Transverse colon (tissue), 4 donors: ENCODE measurements at places on chromosomes 13 and 19.

DNA sequence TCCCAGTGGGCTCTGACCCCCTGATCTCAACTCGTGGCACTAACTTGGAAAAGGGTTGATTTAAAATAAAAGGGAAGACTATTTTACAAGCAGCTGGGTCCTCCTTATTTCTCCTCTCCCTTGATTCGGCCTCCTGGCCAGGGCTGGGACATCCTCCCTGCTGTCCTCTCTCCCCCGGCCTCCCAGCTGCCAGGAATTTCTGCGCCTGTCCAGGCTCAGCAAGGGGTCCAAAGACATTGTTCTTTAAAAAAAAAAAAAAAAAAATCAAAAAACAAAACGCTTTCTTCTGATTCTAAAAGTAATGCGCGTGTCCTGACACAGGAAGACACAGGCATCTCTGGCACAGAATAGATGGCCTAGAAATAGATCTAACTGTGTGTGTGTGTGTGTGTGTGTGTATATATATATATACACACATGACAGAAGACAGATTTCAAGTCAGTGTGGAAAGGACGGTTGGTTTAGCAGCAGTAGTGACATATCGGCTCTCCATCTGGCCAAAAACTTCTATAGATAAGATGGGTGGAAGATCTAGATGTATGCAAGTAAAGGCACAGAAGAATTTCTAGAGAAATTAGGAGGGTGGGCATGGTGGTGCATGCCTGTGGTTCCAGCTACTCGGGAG, 12.3 kb upstream of the LENG8 start:
- DNase-seq = no peak

DNA sequence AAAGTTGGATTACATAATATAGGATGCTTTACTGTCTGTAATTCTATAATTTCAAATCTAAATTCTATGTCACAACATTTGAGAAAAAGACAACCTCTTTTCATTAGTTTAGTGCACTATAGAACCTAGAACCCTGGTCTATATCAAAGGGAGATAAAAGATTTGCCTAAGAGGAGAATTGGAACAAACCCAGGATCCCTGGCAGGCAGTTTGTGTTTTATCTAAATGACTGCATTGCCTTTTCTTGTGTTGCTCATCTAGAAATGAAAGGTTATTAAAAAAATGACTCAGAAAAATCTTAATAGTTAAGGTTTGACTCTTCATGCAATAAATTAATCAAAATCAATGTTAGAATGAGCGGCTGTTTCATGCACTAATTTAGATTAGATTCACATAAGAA, 96.7 kb downstream of the PCDH9 start:
- DNase-seq = no peak

GRCh38 chr19:56842412-56842811, 1.9 kb upstream of the PEG3 start:
- DNase-seq = no peak

DNA sequence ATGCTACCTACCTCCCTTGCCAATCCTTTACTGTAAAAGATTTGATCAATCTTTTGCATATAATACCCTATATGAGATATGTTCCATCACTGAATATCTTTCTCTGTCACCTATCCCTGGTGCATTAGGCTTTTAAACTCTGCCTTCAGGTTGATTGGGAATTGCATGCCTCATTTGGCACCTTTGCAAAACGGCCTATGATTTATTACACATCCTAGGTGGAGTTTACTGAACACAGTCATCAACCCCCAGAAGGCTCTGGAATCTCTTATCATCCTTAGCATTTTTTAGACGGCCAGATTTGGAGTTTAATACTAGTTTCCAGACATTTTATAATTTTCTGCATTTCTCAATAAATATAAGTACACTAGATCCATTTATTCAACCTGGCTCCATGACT, 448.4 kb upstream of the SLC10A2 start:
- DNase-seq = no peak

DNA sequence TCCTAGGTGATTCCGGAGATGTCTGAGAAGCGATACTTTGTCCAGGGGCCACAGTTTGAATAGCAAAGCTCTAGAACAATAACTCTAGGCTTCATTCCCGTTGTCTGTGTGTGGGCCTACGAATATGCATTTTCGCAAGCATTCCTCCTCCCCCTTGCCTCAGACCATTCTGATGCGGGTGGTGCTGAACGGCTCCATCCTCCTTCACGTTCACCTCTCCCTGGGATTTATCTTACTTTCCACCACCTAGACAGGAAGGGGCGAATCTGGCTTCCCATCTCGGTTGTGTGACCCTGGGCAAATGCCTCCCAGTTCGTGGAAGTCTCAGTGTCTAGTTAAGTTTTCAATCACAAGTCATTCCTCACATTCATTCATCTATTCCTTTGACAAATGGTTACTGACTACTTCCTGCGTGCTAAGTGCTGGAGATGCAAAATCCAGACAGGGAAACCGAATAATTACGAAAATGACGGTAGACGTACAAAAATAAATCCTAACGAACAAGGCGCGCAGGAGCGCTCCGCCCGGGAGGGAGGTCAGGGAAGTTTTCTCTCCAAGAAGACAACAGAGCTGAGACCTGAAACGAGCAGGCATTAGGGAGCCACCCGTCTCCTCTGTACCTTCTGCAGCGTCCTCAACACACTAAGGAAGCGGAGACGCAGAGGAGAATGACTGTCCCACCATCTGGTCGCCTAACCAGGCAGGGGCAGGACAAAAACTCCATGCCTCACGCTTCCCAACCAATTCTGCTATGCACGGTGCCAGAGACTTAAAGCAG, 1.3 kb upstream of the CNOT3 start:
- no peak for DNase-seq

DNA sequence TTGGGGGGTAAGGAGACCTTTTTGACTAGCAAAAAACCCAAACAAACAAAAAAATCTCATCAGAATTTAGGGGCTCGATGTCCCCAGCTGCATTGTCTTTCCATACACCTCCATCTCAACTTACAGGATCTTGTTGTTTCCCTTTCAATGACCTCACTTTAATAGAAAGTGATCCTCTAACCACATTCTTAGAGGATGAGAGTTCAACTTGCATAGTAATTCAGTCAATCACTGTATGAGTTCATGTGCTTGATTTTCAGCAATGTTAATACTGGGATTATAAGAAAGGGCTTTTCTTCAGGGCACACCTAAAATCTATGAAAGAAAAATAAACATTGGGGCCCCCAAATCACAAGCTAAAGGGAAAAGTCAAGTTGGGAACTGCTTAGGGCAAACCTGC, 1512.0 kb downstream of the SLITRK1 start:
- no peak for DNase-seq

DNA sequence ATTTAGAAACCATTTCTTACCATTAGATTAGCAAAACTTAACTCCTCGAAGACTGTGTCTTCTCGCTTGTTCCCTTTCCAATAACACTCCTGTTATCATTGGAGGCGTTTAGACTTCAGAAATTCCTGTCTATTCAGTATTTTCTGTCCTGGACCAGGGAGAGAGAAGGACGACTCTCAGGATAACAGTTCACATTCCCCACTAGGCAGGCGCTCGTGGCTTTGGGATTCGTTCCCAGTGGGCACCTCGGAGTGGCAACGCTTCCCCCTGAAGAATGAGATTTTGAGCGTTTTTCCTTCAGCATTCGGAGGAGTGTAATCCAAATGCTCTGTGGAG, 429 bp upstream of the ZNF225 start:
- no peak for DNase-seq

- no peak for DNase-seq
These were observed 13.0 kb downstream of the ZIC5 start for GRCh38 chr13:99958406-99959126.

GRCh38 chr19:24071078-24071477, 15.9 kb upstream of the ZNF254 start:
- DNase-seq = no peak
